Activated naive CD8-positive, alpha-beta T cell treated with anti-CD3 and anti-CD28 coated beads, Interleukin-2, amount 50 U/mL, for 24 hours (primary cell): ENCODE measurements at places on chromosomes 6 and 20.

- DNase-seq: no peak
- H3K27me3 ChIP-seq: no peaks in the 10 kb centered on the region
- H3K4me1 ChIP-seq: peaks cover 33% of the 10 kb centered on the region
- H3K27ac ChIP-seq: no peak overlapping the region
Measured at GRCh38 chr6:132491303-132491702, 21.6 kb downstream of the STX7 start.

DNA sequence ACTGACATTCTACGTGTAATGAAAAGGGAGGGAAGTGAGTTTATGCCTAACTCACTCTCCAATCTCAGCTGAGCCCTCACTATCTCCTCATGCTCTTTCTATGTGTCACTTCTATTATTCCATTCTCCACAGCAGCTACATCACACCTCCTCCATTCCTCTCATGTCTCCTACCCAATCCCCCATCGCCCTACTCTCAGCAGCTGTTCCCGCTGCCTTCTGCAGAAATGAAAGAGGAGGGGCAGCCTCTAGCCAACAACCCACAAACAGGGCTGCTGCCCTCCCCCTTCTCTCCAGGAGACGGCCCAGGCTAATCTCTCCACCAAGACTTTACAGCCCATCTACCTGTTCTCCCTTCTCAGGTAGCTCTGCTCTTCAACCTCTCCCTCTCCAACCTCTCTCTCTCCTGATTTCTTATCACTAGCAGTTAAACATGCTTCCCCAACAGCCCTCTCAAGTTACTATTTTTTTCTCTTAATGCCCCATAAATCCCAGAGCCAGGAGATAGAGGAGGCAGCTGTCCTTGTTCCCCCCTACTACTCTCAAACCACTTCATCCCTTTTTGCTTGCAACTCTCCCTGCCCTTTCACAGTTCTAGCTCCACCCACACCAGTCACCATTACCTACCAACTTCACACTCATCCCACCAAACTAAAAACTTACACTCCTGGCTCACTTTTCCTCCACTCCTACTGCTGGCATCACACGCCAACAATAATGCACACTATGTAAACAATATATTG, 136.5 kb downstream of the BTBD9 start:
- H3K4me1 ChIP-seq: no peaks in the 10 kb centered on the region
- no peak overlapping the region for H3K27ac ChIP-seq
- DNase-seq: no peak
- no peaks in the 10 kb centered on the region for H3K27me3 ChIP-seq
- H3K36me3 ChIP-seq: no peaks in the 10 kb centered on the region

GRCh38 chr6:166721576-166721975, 94.5 kb upstream of the RPS6KA2 start:
- no peaks in the 10 kb centered on the region for H3K36me3 ChIP-seq
- H3K4me1 ChIP-seq: no peaks in the 10 kb centered on the region
- no peak overlapping the region for H3K27ac ChIP-seq
- H3K27me3 ChIP-seq: peaks cover 3% of the 10 kb centered on the region
- H3K4me3 ChIP-seq: no peak overlapping the region

DNA sequence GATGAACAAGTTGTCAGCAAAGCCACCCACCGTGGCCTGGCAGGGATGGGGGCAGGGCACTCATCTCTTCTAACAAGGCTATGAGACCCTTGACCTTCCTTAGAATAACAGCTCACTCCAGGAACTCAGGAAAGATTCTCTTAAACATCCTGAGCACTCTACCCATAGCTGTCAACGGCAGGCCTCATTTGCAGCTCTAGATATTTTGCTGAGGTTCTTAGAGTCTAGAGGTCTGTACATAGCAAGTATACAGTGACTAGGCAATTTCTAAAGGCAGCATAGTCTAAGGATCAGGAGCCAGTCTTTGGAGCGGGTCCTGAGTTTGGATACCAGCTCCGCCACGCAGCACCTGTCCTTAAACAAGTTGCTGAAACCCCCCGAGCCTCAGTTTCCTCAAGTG, 11.7 kb downstream of the TRERF1 start:
- no peak for DNase-seq
- no peak overlapping the region for H3K4me3 ChIP-seq
- no peak overlapping the region for H3K27ac ChIP-seq
- H3K27me3 ChIP-seq: no peaks in the 10 kb centered on the region
- peaks cover 35% of the 10 kb centered on the region for H3K4me1 ChIP-seq

- DNase-seq: peak; percentile 42
- H3K36me3 ChIP-seq: no peaks in the 10 kb centered on the region
- no peak within 1 kb of the TSS for H3K27ac ChIP-seq
- H3K27me3 ChIP-seq: peaks cover 78% of the 10 kb centered on the region
Measured at GRCh38 chr6:7541175-7542064, at the start of gene DSP. TSS of gene DSP (plus strand) at chr6:7541671. CDS start at chr6:7541916, 245 bp downstream.

DNA sequence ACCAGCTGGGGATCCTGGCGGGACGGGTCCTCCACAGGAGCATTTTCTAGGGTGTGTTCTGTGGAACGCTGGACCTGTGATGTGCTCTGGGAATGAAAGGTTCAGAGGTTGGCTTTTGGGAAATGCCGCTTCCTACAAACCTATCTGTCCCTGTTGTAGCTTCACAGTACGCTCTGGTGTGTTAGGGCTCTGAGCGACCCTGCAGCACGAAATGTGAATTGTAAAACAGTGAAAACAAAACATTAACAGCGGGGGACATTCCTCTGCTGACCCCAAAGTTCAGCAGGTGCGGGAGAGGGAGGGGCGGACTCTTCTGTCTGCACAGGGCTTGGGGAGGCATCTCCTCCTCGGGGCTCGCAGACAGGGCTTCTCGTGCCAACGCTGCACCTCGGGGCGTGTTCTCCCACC, 155.9 kb downstream of the NRN1 start:
- peaks cover 1% of the 10 kb centered on the region for H3K36me3 ChIP-seq
- DNase-seq: no peak
- H3K4me1 ChIP-seq: peaks cover 7% of the 10 kb centered on the region
- peaks cover 8% of the 10 kb centered on the region for H3K27me3 ChIP-seq
- no peak overlapping the region for H3K27ac ChIP-seq

- no peak overlapping the region for H3K27ac ChIP-seq
- no peak overlapping the region for H3K4me3 ChIP-seq
Measured at GRCh38 chr20:53034899-53035298, 62.7 kb downstream of the TSHZ2 start.

DNA sequence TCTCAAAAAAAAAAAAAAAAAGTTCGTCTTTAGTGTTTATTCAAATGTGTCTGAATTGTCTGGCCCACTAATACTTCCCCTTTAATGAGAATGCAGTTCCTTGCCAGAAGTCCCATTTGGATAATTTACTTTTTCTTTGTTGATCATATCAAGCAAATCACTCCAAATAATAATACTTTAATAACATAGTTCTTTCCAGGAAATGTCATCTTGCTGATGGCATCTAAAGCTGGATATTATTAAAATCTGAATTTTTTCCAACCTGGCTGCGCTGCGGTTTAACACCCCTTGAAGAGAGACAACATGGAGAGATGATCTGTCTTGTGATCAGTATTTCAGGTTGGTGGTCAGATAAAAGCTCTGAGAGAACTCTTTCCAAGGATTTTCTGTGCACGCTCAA, 111.2 kb upstream of the CNKSR3 start:
- no peak overlapping the region for H3K27ac ChIP-seq
- peaks cover 11% of the 10 kb centered on the region for H3K4me1 ChIP-seq
- H3K4me3 ChIP-seq: no peak overlapping the region
- DNase-seq: no peak

GRCh38 chr6:90811596-90812226, 224.8 kb upstream of the MAP3K7 start:
- peaks cover 2% of the 10 kb centered on the region for H3K27me3 ChIP-seq
- no peaks in the 10 kb centered on the region for H3K4me1 ChIP-seq
- H3K27ac ChIP-seq: no peak overlapping the region
- DNase-seq: no peak
- no peaks in the 10 kb centered on the region for H3K36me3 ChIP-seq

DNA sequence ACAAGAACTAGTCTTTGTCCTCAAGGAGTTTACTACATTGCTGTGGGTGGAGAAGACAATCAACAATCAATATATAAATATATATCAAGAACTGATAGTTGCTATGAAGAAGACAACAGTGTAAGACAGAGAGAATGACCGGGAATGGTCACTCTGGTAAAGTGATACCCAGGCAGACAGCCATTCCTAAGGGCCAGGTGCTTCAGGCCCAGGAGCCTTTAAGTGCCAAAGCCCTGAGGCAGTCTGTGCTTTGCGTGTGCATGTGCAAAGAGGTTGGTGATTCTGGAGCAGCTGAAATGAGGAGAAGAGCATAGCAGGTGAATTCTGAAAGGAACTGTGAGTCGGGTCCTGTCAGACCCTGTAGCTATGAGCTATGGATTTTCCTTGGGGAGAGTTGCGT, 154.2 kb downstream of the DOK5 start:
- DNase-seq: no peak
- no peak overlapping the region for H3K27ac ChIP-seq
- H3K4me1 ChIP-seq: peaks cover 6% of the 10 kb centered on the region
- no peak overlapping the region for H3K4me3 ChIP-seq

- H3K27me3 ChIP-seq: peaks cover 12% of the 10 kb centered on the region
- H3K4me3 ChIP-seq: peak overlapping the region; percentile 83
- H3K4me1 ChIP-seq: peaks cover 7% of the 10 kb centered on the region
- DNase-seq: no peak
- H3K27ac ChIP-seq: no peak overlapping the region
Measured at GRCh38 chr6:87407561-87407900, 241 bp upstream of the CFAP206 start.

DNA sequence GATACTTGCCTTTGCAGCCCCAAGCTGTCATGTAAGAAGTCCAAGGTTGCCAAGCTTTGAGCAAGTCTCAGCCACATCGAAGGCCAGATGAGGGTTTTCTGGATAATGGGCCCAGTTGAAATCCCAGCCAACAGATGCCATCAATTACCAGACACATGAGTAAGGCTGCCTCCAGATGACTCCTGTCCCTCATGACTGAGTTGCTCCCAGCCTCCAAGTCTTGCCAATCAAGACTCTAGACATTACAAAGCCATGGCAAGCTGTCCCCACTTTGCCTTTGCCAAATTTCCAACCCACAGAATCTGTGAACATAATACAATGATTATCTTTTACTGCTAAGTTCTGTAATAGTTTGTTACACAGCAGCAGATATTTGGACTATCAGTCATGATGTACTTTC, 76.8 kb upstream of the ARMC2 start:
- H3K4me3 ChIP-seq: no peak overlapping the region
- H3K36me3 ChIP-seq: no peaks in the 10 kb centered on the region
- no peak for DNase-seq
- H3K27ac ChIP-seq: no peak overlapping the region

GRCh38 chr20:53104884-53105283, 132.7 kb downstream of the TSHZ2 start:
- H3K36me3 ChIP-seq: no peaks in the 10 kb centered on the region
- DNase-seq: no peak
- no peak overlapping the region for H3K4me3 ChIP-seq
- no peak overlapping the region for H3K27ac ChIP-seq
- H3K27me3 ChIP-seq: no peaks in the 10 kb centered on the region
- no peaks in the 10 kb centered on the region for H3K4me1 ChIP-seq

- no peaks in the 10 kb centered on the region for H3K27me3 ChIP-seq
- H3K27ac ChIP-seq: no peak overlapping the region
- H3K4me1 ChIP-seq: no peaks in the 10 kb centered on the region
- DNase-seq: no peak
Measured at GRCh38 chr6:72322771-72323170, 299.1 kb upstream of the KCNQ5 start.

- H3K36me3 ChIP-seq: peaks cover 16% of the 10 kb centered on the region
- peak overlapping the region; percentile 94 for H3K4me3 ChIP-seq
- H3K4me1 ChIP-seq: peaks cover 44% of the 10 kb centered on the region
- H3K27ac ChIP-seq: peak overlapping the region; percentile 94
Measured at GRCh38 chr20:36574366-36575135, 1.2 kb downstream of the TGIF2 start.

DNA sequence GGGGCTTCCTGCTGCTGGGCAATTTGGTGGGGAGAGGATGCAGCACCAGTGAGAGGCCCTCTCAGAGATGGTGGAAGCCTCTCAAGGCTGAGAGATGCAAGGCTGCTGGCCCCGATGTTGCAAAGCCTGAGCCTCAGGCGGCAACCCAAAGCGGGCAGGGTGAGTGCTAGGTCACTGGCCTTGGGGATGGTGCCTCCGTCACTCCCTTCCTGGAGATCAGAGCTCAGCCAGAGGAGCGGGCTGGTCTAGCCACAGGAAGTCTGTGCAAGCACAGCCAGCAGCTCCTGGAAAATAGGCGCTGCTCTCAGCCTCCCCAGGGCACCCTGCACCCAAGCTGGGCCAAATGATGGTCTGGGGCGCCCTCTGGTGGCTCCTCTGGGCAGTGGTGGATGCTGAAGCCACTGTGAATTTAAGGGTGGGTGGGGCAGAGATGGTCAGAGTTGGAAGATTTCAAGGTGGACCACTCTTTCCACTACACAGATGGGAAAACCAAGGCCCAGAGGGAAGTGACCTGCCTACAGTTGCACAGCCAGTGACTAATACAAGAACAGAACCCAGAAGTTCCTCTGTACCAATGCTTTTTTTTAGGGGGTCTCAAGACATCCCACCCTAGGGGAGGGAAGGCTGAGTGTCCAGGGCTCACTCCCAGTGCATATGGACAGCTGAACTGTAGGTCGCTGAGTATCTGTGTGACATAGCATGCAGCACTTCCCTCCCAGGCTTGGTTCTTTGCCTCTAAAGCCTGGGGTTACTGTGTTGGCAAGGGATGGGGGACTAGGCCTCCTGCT, 20.8 kb downstream of the C20orf203 start:
- no peak overlapping the region for H3K27ac ChIP-seq
- peaks cover 15% of the 10 kb centered on the region for H3K4me1 ChIP-seq
- H3K36me3 ChIP-seq: no peaks in the 10 kb centered on the region
- DNase-seq: peak; percentile 89
- no peaks in the 10 kb centered on the region for H3K27me3 ChIP-seq

GRCh38 chr6:71411882-71412281, 123.3 kb downstream of the OGFRL1 start:
- no peaks in the 10 kb centered on the region for H3K4me1 ChIP-seq
- H3K36me3 ChIP-seq: no peaks in the 10 kb centered on the region
- H3K27ac ChIP-seq: no peak overlapping the region
- no peak for DNase-seq
- no peak overlapping the region for H3K4me3 ChIP-seq

- H3K36me3 ChIP-seq: peaks cover 2% of the 10 kb centered on the region
- H3K4me1 ChIP-seq: no peaks in the 10 kb centered on the region
- H3K27ac ChIP-seq: no peak overlapping the region
- no peak overlapping the region for H3K4me3 ChIP-seq
Measured at GRCh38 chr20:24364482-24364881, 104.9 kb upstream of the SYNDIG1 start.

GRCh38 chr6:74654296-74654695, 551.6 kb downstream of the COL12A1 start:
- no peak overlapping the region for H3K27ac ChIP-seq
- DNase-seq: no peak
- H3K4me3 ChIP-seq: no peak overlapping the region
- H3K36me3 ChIP-seq: no peaks in the 10 kb centered on the region
- no peaks in the 10 kb centered on the region for H3K27me3 ChIP-seq
- H3K4me1 ChIP-seq: no peaks in the 10 kb centered on the region
